ENCODE measurements at places on chromosomes 3 and 15. TPM values are rescaled to one million over a fixed set of nuclear protein-coding genes. Genes with fewer than 3 reads are reported as not detected.

P4HTM gene
- polyA plus RNA-seq, result 20.2 TPM

WDR93 gene
- not detected for polyA plus RNA-seq

STXBP5L gene
- not detected for polyA plus RNA-seq

PRTG gene
- polyA plus RNA-seq, result 0.13 TPM

BTBD1 gene
- 30.6 TPM for polyA plus RNA-seq

BSN gene
- 0.49 TPM for polyA plus RNA-seq

SLC28A2 gene
- polyA plus RNA-seq, result not detected

ACTC1 gene
- 0.32 TPM for polyA plus RNA-seq

TF gene
- 72.4 TPM for polyA plus RNA-seq

ANKRD63 gene
- not detected for polyA plus RNA-seq

ZNF80 gene
- polyA plus RNA-seq, result 0.09 TPM

All from adipose tissue (tissue), 3 donors.